Inflammatory macrophage (primary cell): ENCODE measurements at places on chromosomes 2 and 18.
A peak's percentile ranks its signal among the peaks of the same experiment; 100 is the strongest.

DNA sequence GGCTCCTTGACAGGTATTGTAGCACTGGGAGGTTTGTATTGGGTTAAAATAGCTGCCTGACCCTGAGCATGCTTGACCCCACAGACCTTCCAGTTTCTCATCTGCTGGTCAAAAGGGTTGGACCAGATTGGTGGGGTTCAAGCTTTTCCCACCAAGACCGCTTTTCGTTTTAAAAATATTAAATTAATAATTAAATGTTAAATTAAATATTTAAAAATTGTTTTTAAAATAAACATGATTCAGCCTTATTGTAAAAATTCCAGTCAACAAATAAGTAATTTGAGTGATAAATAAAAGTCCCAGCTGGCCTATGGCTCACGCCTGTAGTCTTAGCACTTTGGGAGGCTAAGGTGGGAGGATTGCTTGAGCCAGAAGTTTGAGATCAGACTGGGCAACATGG lies 36.6 kb upstream of the MCFD2 start:
- no peak for DNase-seq

- no peak for DNase-seq
Observed at GRCh38 chr2:360124-360523, 72.2 kb upstream of the ALKAL2 start.

- no peak for DNase-seq
Observed at GRCh38 chr2:193409951-193410350, 1215.2 kb upstream of the TMEFF2 start.

- no peak for DNase-seq
Observed at GRCh38 chr18:58682429-58683069, 11.3 kb downstream of the MALT1 start.

- DNase-seq = no peak
Observed at GRCh38 chr2:95314598-95314963, 17.4 kb downstream of the KCNIP3 start.

DNA sequence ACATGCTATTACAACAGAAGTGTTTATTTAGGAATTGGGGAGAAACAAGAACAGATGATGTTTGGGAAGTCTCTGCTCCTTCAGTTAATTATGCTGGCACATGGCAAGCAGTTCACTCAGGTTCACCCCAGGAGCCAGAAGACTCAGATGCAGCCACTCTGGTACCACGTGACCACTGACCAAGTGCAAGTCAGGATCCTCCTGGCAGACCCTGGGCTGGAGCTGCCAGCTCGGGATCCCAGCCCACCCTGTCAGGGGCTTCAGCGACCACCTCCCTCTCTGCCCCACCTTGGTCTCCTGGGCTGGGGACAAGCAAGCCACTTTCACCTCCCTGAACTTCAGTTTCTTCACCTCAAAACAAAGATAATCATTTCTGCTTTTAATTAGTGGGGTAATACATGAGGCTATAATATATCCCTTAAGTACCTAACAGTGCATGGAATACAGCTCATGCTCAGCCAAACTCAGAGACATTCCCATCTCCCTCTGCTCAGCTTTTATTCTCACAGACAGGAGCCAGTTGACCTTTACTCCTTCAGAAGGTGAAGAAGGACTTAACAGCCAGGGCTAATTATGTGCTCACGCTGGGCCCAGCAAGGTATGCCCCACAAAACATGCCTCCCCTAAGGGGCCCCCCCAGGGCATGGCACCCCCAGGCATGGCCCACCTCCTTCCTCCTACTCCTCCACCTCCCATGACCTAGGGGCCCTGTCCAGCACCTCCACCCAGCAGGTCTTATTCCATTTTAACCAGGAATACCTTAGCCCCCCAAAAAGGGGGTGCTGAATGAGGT lies 11.8 kb downstream of the CRACDL start:
- DNase-seq = no peak

DNA sequence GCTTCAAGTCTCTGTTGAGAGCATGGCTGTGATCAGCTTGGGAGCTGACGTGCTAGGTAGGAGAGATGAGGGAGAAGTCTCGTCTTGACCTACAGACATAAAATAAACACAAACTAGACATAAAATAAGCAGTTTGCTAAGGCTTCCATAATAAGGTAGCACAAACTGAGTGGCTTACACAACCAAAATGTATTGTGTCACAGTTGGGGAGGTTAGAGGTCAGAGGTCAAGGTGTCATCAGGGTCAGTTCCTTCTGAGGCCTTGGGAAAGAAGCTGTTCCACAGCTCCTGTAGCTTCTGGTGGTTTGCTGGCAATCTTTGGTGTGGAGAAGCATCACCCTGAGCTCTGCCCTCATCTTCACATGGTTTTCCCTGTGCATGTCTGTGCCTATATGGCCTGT lies 20.2 kb downstream of the DAW1 start:
- DNase-seq = peak; percentile 16

DNA sequence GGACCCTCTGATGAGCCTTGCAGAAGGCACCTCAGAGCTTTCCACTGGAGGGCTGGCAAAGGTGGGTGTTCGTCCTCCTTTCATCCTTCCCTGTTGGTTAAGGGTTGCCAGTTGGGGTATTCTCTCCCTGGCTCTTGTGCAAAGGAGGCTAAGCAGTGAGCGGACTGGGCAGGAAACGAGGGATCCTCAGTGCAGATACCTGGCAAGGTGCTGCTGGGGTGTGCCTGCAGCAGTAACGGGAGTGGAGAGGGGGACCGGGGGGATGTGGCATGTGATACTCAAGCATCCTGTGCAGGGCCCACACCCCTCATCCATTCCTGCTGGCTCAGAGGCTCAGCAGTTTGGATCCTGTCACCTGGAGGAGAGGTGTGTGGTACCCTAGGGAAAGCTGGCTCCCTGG lies 4.2 kb upstream of the ADCY3 start:
- no peak for DNase-seq

GRCh38 chr2:226829721-226830631 lies 5.9 kb upstream of the RHBDD1 start:
- no peak for DNase-seq

DNA sequence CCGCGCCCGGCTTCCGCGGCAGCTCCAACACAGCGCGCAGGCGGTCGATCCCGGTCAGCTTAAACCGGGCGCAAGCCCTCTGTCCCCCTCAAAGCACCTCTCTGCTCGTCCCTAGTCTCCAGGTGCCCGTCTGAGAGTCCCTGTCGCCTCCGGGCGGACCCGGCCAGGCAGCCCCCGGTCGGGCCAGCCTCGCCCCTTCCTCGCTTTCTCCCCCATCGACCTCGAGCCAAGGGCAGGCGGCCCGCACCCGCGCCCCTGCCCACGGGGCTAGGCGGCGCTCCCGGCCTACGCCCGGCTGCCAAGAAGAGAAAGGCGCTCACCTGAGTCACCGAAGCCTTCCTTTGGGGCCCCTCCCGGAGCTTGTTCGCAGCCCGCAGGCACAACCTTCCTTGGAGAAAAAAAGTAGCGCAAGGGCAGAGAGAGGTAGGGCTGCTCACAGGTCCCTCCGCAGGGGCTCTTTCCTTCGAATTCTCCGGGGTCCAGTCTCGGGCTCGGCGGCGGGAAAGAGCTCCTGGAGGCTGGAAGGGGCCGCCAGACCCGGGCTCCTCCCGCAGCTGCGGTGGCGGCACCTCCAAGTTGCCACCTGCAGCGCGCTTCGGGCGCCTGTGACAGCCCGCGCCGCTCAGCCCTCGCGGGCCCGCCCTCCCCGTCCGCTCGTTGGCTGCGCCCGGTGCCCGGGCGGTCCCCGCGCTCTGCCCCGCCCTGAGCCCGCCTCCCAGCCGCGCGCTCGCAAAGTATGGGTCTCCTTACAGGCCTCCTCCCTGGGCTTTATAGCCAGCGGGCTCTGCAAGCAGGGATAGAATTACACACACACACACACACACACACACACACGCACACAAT lies 86.5 kb upstream of the EPB41L3 start:
- peak; percentile 37 for DNase-seq

DNA sequence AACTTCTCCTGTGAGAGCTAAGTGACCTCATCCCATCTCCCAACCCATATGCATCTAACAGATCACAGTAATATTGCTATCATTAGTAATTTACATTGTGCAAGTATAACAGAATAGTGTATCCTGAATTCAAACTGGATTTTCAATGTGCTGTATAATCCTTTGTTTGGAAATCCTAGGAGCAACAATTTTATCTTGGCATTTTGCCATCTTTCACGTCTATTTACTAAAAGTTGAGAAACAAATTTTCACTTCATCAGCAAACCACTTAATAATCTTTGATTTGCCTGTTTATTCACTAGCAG lies 3.8 kb downstream of the HNRNPLL start:
- no peak for DNase-seq

DNA sequence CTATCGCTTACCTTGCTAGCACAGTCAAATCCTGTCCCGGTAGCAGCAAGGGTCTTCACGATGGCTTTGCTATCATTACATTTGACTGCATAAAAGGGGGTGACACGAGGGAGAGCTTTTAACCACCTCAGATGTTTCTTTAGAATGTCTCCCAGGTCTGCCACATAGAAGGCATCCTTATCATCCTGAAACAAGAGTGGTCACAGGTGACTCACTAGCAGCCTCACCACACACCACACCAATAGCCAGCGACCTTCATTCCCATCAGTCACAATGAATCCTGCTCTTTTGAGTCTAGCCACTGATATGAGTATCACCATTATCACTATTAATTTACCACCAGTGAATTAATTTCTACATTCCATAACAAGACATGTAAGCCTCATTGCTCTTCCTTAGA lies 3.7 kb downstream of the ODC1 start:
- DNase-seq = no peak

DNA sequence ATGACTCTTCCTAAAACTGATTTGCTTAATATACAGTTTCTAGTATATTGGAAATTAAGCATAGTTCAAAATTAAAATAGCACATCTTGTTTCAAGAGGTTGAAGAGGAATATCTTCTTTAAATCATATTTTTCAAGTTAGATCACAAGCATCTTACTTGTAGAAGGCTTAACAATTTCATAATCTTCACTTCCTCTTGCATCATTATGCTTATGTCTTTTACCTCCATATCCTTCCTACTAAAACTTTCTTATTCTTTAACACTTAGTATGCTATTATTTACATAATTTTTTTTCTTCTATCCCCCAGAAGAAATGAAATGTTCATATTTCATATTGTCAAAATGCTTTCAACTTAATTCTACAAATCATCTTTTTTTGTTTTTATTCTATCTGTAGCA lies 1354.9 kb upstream of the TMEFF2 start:
- no peak for DNase-seq

GRCh38 chr2:134216152-134216829 lies 37.6 kb upstream of the MGAT5 start:
- DNase-seq = no peak

GRCh38 chr2:38073211-38074057 lies 2.5 kb downstream of the CYP1B1 start:
- DNase-seq = peak; percentile 47

DNA sequence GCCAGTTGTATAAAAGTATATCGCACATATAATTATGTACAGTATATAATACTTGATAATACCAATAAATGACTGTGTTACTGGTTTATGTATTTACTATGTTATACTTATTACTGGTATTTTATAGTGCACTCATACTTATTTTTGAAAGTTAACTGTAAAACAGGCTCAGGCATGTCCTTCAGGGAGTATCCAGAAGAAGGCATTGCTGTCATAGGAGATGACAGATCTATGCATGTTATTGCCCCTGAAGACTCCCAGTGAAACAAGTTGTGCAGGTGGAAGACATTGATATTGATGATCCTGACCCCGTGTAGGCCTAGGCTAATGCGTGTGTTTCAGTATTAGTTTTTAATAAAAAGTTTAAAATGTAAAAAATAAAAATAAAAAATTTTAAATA lies 20.3 kb upstream of the ASXL3 start:
- no peak for DNase-seq

DNA sequence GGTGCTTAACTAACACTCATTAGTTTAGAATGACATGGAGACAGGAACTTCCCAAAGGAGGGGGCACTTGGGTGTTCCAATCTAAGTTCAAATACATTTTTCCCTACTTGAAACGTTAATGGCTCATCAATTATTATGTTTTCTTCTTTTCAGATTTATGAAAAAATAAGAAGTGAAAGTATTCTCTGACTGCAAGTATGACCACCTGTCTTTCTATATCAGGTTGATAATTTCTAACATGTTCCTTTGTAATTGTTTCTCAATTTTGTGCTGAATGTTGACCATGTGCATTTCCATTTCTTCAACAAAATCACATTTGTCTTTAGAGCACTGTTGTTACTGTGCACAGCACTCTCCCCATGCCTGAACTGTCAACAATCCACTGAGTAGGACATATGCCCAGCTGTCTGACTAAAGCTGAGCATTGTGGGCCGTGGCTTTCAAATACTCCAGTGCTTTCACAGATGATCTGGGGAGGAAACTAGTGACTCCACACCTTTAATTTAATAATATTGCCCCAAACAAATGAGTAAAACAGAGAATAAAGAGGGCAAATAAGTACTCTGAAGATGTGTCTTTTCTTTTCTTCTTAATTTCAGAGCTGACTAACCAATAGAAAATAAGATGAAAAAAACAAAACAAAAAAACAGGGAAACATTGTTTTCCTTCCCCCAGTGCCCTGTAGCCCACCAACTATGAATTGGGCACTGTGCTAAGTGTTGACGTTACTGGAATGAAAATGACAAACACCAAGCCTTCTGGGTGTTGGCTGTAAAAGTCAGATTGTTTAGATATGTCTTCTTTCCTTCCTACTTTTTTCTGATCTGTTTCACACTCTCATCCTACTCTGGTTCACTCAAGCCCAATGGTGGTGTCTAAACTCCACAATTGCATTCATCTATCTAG lies 16.0 kb downstream of the LANCL1 start:
- DNase-seq = no peak

DNA sequence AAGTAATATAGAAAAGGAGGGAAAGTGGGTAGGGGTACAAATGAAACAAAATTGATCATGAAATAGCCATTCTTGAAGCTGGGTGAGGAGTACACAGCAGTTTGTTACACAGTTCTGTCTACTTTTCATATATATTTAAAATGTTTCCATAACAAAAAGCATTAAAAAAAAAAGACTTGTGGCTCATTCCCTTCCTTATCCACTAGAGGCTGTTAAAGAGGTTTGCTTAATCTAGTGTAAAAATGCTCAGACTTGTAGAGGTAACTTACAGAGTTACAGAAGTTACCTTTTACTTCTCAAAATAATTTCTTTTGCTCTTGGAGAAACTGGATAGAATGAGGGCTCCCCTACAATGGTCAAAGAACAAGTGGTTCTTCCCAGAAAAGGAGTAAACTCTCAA lies 8.1 kb upstream of the WIPF1 start:
- DNase-seq = no peak

- no peak for DNase-seq
Observed at GRCh38 chr18:48129621-48130082, 199.2 kb upstream of the SMAD2 start.

GRCh38 chr2:37686792-37687526 lies 15.5 kb upstream of the CDC42EP3 start:
- no peak for DNase-seq

DNA sequence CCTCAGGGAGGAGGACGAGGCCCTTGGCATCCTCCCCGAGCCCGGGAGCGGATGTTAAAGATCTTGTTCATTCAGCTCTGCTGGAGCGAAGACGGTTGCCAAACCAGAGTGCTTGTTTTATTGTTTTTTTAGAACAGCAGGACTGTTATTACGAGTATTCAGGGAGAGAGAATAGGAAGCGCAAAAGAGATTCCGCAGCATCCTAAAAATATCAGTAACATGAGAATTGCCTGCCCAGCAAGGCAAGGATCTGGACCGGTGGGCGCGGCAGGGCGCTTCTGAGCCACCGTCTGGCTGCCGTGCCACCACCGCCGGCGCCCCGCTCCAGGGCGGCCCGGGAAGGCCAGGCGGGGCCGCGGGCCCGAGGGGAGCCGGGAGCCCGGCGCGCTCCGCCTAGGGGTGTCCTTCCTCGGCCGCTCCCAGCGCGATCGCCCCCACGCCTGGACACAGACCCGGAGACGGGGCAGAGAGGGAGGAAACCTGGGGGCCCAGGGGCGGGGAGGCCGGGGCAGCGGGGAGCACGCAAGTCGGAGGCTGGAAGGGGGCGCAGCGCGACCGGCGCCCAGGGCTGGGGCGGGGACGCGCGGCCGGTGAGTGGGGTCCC lies 843 bp downstream of the CYS1 start:
- DNase-seq = no peak
